ENCODE measurements at places on chromosomes 12 and 14. TPM values are rescaled to one million over a fixed set of nuclear protein-coding genes. Genes with fewer than 3 reads are reported as not detected.

The GLIPR1 gene
- 1.1 TPM for total RNA-seq

The BIN2 gene
- not detected for total RNA-seq

The PHC1 gene
- total RNA-seq = 18.1 TPM

The DLST gene
- 73.6 TPM for total RNA-seq

The CYP27B1 gene
- total RNA-seq = 0.32 TPM

The TBPL2 gene
- not detected for total RNA-seq

The LIN7A gene
- 0.32 TPM for total RNA-seq

The ENDOU gene
- total RNA-seq = 0.13 TPM

The SMIM41 gene
- total RNA-seq = 0.13 TPM

The KRT4 gene
- total RNA-seq = not detected

The ADAMTS20 gene
- total RNA-seq = not detected

The WDR89 gene
- 22.4 TPM for total RNA-seq

The RHOJ gene
- 312 TPM for total RNA-seq

The WNT5B gene
- total RNA-seq = 0.32 TPM

The MYH6 gene
- not detected for total RNA-seq

The KRT77 gene
- not detected for total RNA-seq

The SRGAP1 gene
- 2.9 TPM for total RNA-seq

The PTPRB gene
- total RNA-seq = 78.5 TPM

The SIX4 gene
- 0.88 TPM for total RNA-seq

The TMEM119 gene
- not detected for total RNA-seq

The KDM2B gene
- 14.1 TPM for total RNA-seq

The LALBA gene
- not detected for total RNA-seq

The SPIC gene
- total RNA-seq = not detected

The FBRSL1 gene
- 5.0 TPM for total RNA-seq

The TTC6 gene
- not detected for total RNA-seq

The SYT1 gene
- 3.6 TPM for total RNA-seq

The SIX1 gene
- 0.06 TPM for total RNA-seq
